ENCODE measurements at places on chromosomes 3 and 15.

DNA sequence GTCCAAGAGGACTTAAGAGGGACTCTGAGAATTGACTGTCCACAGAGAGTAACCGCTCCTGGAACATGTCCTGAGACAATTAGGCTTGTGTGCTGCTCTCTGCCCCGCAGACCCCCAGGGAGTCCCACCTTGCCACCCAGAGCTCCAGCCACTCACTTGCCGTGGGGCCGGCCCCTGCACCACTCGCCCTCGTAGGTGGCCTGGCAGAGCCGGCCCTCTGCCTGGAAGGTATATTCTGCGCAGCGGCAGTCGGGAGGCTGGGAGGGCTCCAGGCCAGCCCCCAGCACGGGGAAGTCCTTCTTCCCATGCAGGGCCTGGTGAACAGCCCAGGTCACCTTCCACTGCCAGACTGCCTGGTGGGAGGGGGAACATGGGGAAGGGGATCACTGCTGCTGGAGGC is 10.5 kb downstream of the ALS2CL start:
- DNase-seq = no peak

DNA sequence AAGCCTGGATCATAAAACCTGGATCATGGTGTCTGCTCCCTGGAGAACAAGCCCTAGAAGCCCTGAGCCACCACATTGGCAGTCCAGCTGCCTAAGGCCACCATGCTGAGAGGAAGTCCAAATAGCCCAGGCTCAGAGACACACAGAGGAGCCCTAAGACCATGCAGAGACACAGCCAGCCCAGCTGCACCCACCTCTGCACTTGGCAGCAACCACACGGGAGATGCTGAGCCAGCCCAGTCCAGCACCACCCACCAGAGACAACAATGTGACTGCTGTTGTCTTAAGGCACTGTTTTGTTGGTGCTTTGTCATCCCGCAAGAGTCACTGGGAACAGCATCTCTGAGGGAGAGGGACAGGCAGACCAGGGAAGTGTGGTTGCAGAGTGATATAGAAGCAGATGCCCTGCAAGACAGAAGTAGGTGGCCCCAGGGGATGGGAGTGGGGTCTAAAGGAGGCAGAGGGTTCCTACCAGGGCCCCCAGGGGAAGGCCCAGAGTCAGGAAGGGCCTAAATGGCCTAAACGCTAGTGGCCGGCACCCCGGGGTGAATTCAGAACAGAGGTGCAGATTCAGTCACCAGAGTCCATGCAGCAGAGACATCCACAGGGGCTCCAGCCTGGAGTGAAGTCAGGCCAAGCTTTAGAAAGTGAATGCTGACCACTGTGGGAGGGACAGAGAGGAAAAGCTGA is 105.4 kb upstream of the PRR20G start:
- DNase-seq = no peak

DNA sequence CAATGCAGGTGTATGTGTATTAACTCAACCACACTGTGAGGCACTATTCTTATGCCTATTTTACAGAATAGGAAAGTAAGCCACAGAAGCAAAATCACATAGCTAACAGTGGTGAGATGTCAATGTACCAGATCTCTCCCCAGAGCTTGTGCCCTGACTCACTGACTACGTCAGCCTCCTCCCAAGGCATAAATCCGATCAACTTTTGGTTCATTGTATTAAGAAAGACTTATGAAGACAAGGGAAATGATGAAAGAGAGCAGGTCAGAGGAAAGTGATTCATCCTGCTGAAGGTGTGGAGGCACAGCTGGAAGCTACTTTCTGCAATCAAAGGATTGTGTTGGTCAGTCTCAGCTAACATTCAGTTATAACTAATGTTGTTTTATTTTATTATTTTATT is 33.0 kb upstream of the SV2B start:
- no peak for DNase-seq

DNA sequence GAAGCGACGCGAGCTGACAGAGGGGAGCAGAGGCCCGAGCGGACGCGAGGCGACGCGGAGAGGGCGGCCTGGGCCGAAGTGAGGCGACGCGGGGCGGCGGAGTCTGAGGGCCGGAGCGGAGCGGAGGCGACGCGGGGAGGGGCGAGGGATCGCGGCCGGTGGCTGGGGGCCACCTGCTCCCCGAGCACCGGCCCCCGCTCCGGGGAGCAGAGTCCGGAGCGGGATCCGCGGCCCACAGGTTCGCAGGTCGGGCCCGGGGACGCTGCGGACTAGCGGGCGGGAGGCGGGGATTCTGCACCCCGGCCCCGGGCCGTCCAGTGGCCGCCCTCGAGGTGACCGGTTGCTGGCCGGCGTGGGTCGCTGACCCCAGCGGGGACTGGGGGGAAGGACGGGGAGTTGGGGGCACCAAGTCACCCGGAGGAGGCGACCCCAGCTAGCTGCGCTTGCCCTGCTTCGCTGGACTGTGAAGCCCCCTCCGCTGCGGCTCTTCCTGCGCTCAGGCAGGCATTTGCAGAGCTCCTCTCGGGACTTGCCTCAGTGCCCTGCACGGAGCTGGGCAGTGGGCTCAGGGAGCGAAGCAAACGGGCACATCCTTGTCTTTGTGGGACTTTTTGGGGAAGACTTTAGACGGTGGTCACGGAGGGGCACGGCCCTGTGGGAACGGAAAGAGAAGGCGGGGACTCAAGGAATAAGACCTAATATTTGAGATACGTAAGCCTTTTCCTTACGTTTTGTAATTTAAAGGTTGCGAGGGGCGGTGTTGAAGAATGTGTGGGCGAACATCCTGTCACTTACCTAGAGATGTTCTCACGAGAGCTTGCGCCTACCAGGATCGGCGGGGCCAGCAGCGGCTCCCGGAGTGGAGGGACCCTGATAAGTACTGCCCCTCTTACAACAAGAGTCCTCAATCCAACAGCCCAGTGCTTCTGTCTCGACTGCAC is 566 bp downstream of the HMCES start:
- DNase-seq = no peak

DNA sequence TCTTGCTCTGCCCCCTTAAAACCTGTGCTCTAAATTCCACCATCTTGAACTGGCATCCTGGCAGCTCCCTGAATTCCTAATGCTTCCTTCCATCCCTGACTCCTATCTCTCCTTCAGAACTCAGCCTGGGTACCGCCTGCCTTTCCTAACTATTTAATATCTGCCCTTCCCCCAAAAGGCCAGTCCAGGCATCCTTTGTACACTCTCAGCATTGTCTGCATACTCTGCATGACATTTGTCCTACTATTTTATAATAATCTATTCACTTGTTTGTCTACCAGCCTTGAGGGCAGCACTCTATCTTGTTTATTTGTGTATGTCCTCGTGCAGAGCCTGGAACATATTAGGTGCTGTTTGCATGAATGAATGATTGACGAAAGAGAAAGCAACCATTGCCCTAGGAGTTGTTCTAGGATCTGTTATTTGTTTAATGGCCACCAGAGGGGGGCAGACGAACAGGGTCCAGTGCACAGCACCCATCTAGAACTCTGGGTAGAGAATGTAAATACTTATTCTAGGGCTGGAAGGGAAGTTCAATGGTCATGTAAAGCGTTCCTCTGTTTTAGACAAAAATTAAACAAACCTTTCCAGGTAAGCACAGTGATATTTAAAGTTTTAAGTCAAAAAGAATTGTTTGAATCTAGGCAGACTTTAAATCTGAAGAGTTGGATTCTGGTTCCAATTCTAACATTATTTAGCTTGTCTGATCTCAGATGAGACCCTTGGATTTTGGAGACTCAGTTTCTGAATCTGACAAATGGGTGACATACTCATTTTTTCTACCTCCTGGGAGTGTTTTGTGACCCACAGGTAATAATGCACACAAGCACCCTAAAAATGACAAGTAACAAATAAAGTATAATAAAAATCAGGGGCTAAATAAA is 125.8 kb upstream of the GALNT15 start:
- no peak for DNase-seq

- DNase-seq = no peak
Measured at GRCh38 chr3:87191175-87191574, 35.9 kb upstream of the CHMP2B start.

DNA sequence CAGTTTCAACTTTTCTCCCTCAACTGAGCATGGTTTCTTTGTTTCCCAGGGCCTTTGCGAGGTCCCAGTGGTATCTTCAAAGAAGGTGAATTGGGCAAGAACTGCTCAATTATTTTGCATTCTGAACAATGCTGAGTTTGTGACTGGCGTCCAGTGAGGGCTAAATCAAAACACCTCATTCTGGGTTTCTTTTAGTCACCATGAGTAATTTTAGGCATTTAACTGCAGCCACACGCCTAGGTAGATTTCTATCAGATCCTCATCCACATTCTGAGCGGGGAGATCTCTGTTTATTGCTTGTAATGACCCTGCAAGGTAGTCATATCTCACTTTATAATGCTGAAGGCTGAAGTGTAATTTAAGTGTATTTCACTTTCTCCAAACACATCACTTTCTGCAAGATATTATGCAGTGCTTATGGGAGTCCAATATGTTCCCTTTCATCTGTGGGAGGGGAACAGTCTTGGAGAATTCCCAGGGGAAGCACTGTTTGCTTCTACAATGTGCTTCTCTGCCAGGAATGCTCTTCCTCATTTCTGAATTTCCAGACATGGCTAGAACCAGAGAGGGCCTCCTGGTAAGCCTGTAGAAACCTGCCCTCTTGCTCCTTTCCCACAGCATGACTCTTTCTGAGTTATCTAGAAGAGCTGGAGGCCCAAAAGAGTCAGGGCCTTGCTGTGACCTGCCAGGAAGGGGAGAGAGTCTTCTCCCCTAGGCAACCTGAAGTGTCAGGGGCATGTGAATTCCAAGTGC is 91.7 kb downstream of the FRMD4B start:
- DNase-seq = no peak

GRCh38 chr3:23758253-23758838 is 47.4 kb upstream of the UBE2E1 start:
- DNase-seq = no peak

GRCh38 chr3:46413951-46414350 is 6.9 kb downstream of the CCRL2 start:
- DNase-seq = no peak

DNA sequence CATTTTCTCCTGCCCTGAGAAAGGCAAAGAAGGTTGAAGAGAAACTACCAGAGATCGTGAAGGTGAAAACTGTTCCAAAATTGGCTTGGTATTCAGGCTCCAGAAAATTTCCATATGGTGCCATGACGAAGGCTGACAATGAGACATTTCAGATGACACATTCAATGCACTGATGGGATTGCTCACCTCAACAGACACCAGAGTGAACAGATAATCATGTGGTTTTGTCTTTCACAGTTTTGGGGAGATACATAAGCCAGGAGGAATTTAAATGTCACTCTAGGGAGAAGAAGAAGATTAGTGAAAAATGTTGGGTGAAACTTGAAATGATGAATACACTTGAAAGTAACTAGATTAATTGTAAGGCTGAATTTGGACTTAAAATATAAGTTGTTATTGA is 339.7 kb upstream of the EPHA3 start:
- DNase-seq = no peak

DNA sequence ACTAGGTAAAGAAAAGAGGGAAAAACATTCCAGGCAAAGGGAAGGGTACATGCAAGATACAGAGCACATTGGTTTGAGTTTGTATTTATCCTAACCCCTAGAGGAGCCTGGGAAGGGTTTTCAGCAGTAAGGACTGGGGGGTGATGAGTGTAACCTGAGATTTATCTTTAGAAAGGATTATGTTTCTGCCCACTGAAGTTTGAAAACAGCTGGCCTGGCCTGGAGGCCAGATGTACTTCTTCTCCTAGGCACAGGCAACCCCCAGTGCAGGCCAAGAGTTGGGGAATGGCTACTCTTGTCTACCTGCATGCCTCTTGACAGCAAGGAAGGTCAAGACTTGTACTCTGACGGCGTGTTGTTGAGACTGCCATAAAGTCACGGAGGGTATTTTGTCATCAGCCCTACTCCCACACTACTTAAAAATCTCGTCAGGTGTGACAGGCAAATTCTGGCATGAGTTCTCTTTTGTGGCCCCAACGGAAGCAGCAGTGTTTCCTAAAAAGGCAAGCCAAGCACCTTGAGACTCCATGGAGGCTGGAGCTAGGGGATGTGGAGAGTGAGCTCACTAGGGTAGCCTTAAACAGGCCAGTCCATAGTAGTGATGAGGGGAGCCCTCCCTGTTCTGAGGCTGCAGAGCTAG is 241.5 kb upstream of the WNT5A start:
- DNase-seq = no peak

GRCh38 chr3:151037746-151038477 is 47.6 kb upstream of the MED12L start:
- no peak for DNase-seq

GRCh38 chr3:171192176-171192854 is 165.8 kb upstream of the SLC2A2 start:
- no peak for DNase-seq

GRCh38 chr3:98690876-98691275 is 72.3 kb upstream of the ST3GAL6 start:
- DNase-seq = no peak

DNA sequence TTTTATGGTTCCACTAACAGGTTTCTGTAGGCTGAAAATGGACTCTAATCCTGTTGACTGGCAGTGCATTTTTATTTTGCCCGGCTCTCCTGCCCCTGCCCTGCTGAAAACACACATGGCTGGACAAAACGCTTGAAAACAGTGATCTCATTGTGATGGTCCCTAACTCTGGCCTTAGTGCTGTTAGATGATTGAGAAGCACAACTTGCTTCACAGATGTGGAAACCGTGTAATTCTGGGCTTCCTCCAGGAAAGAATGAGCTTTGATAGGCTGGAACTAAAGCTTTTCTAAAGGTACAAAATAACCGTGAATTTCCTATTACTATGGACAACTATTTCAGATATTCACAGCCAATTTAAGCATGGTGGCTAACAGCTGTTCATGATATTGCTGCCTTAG is 121.4 kb downstream of the VGLL3 start:
- DNase-seq = no peak

- no peak for DNase-seq
Measured at GRCh38 chr3:101964861-101965260, 115.5 kb downstream of the NFKBIZ start.

DNA sequence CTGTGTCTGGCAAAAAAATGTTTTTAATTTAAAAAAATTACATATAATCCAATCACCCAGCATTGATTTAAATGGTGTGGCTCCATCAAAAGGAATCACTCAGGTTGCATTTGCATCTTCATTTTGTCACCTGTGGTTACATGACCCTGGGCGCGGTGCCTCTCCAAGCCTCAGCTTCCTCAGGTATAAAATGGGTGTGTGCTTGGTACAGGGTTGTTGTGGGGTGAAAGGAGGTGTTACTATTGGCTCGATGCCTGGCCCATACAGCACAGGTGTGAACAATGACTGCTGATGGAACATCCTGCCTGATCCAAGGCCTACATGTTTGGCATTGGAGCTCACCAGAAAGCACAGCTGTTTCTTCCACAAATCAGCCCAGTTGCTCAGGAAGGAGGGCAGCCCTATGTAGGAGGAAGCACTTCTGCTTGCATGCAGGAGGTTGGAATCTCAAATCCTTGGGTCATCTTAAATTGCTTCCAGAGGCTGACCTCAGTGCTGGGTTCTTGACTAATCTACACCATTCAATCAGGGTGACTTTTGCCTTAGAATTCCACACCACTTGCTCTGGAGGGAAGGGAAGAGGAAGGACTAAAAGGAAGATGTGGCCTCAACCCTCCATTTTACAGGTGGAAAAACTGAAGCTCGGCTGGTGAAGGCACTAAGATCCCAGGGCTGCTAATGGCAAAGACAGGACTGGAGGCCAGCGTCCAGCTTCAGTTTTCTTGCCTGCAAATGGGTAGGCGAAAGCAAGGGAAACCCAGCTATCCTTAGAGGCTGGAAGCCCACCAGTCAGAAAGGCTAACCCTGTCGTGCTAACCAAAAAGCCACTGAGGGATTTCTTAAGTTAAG is 31.7 kb downstream of the BHLHE40 start:
- DNase-seq = no peak
